ENCODE measurements at places on chromosomes 3 and 15.

DNA sequence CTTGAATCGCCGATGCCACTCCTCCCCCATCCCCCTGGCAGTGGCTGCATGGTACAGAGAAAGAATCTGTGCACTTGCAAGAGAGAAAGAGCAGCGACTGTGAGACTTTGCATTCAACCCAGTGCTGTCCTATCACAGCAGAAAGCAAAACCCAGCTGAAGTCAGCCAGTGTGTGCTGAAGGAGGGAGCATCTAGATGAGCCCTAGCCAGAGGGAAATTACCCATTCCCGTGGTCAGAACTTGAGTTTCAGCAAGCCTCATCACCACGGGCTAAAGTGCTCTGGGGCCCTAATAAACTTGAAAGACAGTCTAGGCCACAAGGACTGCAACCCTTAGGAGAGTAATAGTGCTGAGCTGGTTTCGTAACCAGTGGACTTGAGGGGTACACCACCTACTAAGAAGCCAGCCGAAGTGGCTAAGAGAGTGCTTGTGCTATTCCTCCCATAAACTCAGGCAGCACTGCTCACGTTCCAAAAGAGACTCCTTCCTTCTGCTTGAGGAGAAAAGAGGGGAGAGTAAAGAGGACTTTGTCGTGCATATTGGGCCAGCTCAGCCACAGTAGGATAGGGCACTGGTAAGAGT is 15.2 kb upstream of the PIK3R4 start:
- no peak for DNase-seq

- no peak for DNase-seq
Observed at GRCh38 chr15:38070778-38071177, 136.3 kb downstream of the TMCO5A start.

GRCh38 chr3:29486096-29486495 is 205.2 kb downstream of the RBMS3 start:
- no peak for DNase-seq

DNA sequence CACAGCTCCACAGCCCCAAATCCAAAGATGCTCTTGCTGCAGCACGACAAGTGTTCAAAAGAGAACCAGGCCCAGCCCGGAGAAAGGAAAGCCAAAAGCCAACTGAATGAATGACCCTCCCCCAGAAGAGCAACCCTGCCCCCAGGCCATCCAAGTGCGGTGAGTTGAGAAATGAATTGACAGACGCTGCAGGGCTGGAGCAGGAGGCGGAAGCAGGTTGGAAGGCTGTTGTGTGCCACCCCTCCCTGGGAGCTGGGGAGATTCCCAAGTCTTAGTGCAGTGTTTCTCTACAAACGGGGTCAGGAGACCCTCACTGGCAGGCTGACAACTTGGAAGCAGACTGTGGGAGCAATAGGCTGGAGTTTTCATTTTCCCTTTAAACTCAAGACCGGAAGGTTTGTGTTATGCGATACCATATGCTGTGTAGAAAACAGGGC is 3.5 kb upstream of the SPTBN5 start:
- no peak for DNase-seq

- DNase-seq = no peak
Observed at GRCh38 chr3:196707566-196707965, 4.5 kb downstream of the CEP19 start.

DNA sequence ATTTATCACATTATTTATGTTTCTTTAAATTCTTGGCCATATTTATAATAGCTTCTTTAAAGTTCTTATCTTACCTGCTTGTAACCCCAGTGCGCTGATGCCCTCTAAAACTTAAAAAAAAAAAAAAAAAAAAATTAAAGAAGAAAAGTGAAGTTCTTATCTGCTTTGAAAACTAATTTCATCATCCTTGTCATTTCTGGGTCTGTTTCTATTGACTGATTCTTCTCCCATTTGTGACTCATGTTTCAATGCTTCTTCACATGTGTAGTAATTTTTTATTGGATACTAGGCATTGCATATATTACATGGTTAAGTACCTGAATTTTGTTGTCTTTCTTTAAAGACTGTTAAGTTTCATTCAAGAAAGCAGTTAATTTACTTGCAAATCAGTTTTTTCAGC is 3.4 kb upstream of the SEC22A start:
- DNase-seq = no peak

DNA sequence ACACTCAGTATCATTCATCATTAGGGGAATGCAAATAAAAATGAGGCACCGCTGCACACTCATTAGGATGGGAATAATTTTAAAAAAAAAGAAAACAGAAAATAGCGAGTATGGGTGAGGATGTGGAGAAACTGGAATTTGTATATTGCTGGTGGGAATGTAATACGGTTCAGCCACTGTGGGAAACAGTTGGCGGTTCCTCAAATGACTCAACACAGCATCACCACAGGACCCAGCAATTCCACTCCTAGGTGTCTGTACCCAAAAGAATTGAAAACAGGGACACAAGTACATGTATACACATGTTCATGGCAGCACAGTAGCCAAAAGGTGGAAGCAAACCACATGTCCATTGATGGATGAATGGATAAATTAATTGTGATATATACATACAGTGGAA is 35.2 kb upstream of the RFTN1 start:
- no peak for DNase-seq

DNA sequence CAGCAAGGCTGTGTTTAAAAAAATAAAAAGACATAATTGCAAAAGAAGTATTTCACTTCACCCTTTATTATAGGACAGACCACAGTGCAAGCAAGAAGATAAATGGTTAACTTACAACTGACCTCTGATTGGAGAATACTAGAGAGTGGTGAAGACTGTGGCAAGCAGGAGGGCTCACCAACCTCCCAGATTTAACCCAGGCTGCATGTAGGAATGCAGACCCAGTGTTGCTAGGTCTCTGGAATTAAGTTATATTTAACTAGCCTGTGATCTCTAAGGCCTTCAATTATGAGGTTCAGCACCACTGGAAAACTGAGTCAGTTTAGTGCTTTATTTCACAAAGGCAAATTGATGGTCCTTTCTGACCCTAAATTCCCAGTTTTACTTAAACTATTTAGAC is 436.6 kb downstream of the LPP start:
- no peak for DNase-seq

GRCh38 chr3:109346099-109346498 is 8.8 kb upstream of the DPPA4 start:
- DNase-seq = no peak

DNA sequence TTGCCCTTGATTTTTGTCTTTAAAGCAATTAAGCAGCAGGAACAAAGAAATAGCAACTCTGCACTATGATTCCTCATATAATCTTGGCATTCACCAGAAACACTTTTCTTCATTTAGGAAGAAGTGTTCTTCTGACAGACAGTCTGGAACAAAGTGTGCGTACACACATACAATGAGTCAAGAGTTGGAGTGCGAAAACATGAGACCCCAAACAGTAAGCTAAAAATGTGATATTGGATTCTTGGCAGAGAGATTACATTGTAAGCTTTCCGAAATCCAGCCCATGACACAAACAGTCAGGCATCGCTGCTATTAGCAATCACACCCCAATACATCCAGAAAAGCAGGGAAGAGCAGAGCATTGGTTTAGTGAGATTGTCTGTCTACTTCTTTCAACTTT is 306.7 kb upstream of the TBC1D5 start:
- DNase-seq = no peak

- no peak for DNase-seq
Observed at GRCh38 chr3:8317661-8318649, 183.7 kb upstream of the LMCD1 start.

Data from stimulated activated effector memory CD8-positive, alpha-beta T cell treated with anti-CD3 and anti-CD28 coated beads, Interleukin-12 subunit alpha, Interleukin-12 subunit beta, amount 100 ng/mL, for 72 hours (primary cell).